ENCODE measurements at places on chromosomes 4 and X. TPM values are rescaled to one million over a fixed set of nuclear protein-coding genes. Genes with fewer than 3 reads are reported as not detected.

Gene NEK1
- 19.5 TPM for total RNA-seq

Gene TENM3
- total RNA-seq = 61.5 TPM

Gene H2BW2
- total RNA-seq = not detected

Gene MEPE
- not detected for total RNA-seq

Gene MAGED4
- 1.3 TPM for total RNA-seq

Gene NUP62CL
- total RNA-seq = not detected

Gene ARSH
- not detected for total RNA-seq

Gene ACSL4
- total RNA-seq = 49.1 TPM

Gene DDX60
- total RNA-seq = 17.4 TPM

Gene CYLC1
- not detected for total RNA-seq

Gene LRRC66
- not detected for total RNA-seq

Gene ITIH6
- total RNA-seq = not detected

Gene SLC9A7
- 6.4 TPM for total RNA-seq

Gene FATE1
- not detected for total RNA-seq

Gene ARMCX2
- 16.4 TPM for total RNA-seq

Gene RFC1
- 54.7 TPM for total RNA-seq

Gene KCNIP4
- total RNA-seq = not detected

Gene SUV39H1
- total RNA-seq = 2.0 TPM

Gene ARL9
- not detected for total RNA-seq

Gene PPP4R3C
- not detected for total RNA-seq

All from uterus (tissue), 4 donors.